Fibroblast of skin of right quadriceps (primary cell): ENCODE measurements at places on chromosomes 12 and 14.

DNA sequence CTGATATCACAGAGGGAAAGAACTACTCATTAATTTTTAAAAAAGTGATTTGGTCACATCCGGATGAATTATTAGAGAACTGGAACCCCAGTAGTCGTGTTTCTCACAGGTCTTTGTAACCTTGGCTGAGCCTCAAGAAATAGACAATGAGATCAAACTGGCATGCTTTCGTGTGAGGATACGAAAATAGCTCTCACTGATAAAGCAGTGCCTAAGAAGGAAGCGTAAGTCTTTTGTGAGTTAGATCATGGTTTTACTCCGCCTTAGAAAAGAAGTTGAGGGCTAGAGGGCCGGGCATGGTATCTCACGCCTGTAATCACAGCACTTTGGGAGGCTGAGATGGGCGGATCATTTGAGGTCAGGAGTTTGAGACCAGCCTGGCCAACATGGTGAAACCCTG is 33.8 kb upstream of the GALNT16 start:
- DNase-seq, result no peak

GRCh38 chr12:104215638-104216297 is at the start of gene TXNRD1:
TXNRD1 (plus strand) TSS chr12:104215779; CDS start chr12:104215803, 24 bp downstream.
- peak; percentile 73 for DNase-seq

- DNase-seq, result no peak
These were observed 120.7 kb downstream of the CRACR2A start for GRCh38 chr12:3632256-3632655.

- DNase-seq, result peak; percentile 45
These were observed at the start of gene CKB for GRCh38 chr14:103522649-103523574. CKB (minus strand) TSS chr14:103522830; CDS start chr14:103522493, 337 bp downstream.

- DNase-seq, result peak; percentile 50
These were observed 4.0 kb upstream of the RNASE10 start for GRCh38 chr14:20501346-20501745.

- DNase-seq, result no peak
These were observed 7.9 kb upstream of the PRKAB1 start for GRCh38 chr12:119660076-119660475.

DNA sequence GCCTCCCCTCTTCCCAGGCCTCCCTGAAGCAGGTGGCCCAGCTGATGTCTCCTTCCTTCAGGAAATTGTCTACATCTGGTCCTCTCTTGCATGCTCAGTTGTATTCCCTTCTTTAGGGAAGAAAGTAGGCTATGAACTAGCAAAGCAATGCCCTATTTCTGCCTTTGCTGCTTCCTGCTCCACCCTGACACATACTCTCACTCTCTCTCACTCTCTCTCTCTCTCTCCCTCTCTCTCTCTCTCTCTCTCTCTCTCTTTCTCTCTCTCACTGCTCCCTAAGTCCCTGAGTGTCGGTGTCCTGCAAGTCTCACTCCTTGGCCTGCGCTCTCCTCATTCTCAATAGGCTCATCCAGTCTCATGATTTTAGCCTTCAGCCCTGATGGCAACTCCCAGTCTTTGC is 19.4 kb upstream of the PARP11 start:
- DNase-seq, result no peak

DNA sequence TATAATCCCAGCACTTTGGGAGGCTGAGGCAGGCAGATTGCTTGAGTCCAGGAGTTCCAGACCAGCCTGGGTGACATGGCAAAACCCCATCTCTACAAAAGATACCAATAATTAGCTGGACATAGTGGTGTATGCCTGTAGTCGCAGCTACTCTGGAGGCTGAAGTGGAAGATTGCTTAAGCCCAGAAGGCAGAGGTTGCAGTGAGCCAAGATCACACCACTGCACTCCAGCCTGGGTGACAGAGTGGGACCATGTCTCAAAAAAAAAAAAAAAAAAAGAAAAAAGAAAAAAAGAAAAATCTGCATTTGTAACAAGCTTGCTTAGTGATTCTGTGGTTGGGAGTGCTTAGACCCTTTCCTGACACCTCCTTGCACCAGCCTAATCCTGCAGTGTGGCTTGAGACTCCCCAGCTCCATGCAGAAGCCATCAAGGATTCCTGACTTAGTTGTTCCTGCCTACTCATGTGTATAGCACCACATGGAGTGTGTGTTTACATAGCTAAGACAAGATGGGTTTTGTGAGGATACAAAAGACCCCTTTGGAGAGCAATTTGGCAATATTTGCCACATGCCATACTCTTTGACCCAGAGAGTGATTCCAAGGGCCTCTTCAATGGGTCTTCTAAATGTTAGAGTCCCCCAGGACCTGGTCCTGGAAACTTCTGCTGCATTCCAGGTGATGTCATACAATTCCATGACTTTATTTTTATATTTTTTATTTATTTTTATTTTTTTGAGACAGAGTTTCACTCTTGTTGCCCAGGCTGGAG is 5.1 kb upstream of the TMED10 start:
- DNase-seq, result no peak

DNA sequence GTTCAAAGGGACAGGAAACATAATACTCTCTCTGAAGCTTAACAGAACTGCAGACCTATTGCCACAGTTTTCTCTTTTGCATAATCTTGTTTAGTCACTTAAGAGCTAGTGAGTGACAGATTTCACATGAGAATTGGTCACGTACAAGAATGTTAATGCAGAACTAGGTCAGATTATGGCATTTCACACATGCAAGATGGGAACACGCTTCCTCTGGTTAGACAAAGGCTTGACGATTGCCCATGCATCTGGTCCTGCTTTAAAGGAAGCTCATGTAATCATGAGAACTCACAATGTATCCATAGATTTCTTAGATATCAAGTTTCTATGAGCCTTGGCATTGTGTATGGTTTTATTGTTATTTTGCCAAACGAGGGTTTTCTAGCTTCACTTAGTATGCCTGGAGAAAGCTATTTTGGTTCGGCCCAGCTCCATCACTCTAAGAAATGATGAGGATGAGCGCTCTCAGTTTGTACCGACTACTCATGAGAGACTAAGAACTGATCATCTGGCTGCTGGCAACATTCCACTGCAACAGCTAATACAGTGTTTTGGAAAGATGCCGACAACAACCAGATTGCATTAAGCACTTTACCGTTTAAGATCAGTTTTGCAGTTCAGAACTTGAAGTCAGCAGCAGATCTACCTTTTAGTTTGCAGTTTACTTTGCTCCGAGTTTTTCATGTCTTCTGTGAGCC is 380.0 kb downstream of the DIO2 start:
- peak; percentile 39 for DNase-seq

DNA sequence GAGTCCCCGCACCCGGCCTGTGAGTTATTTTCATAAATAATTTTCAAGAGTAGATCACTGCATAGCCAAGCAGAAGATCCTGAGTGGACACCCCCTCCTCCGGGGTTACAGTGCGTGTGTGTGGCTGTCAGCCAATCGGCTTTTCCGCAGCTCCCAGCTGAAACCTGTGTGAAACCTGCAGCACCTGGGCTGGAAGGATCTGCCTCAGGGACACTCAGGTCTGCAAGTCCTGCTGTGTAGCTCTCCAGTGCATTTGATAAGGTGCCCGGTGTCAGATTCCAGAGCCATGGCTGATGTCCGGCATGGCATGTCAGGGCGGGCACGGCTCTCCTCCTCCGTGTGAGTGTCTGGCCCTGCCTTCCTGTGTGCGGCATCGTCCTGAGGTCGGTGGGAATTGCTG is 124.8 kb downstream of the GLT1D1 start:
- DNase-seq, result no peak

DNA sequence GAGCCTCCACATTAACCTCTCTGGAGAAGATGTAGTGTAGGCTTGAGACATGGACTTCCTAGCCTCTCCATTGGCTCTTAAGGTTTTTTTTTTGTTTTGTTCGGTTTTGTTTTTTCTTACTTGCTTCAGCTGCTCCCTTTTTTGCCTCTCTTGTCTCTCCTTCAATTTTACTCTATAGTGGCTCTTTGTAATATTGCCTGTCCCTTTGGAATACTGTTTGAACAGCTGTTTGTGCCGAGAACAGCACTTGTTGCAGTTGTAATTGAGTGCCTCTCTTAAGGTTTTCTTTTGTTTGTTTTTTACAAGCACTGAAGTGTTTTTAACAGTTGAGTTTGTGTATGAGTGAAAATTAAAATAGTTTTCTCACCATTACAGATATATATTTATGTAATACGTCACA is 567.7 kb downstream of the LRFN5 start:
- DNase-seq, result no peak

DNA sequence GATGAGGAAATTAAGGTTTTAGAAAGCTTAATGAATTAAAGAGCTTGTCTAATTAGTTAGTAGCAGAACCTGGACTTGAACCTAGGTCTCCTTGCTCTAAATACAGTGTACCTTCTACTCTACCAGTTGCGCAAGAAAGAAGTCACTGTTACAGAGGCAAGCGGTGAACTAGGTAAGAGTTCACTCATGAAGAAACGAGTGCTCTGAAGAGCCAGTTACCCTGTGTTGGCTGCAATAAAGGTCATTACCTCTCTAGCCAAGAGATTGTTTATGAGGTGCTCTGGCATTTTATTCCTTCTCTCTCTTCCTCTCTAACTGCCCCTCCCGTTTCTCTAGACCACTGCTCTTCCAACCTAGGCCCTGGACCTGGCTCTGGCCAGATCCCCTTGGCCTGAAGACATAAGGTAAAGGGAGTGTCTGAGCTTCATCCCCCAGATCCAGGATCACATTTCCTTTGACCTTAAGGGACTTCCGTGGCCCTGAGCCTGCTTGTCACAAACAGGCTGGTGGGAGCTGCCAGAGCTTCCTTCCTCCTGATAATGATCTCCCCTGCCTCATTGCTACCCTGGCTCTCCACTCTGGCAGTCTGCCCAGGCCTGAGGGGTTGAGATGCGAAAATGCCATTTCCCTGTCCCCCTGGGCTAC is 1.9 kb downstream of the RNASE7 start:
- DNase-seq, result no peak

DNA sequence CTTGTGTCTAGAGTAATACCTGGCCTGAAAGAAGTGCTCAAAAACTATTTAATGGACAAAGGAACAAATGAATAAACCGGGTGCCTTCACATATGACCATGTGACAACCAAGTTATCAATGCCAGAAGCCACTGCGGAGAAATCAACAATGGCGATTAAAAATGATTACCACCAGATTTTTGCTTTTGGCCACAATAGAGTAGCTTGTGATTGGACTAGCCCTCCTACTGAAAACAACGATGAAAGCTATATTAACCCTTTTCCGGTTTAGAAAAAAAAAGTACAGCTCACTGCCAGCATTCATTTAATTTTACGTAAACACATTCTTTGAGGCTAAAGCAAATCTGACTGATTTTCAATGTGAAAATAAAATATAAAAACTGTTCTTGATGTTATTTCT is 41.6 kb upstream of the TTC7B start:
- DNase-seq, result no peak

- peak; percentile 85 for DNase-seq
These were observed at the start of gene MSRB3 for GRCh38 chr12:65278576-65279368. MSRB3 (plus strand) TSS chr12:65278683; CDS start chr12:65308580, 29,897 bp downstream.

DNA sequence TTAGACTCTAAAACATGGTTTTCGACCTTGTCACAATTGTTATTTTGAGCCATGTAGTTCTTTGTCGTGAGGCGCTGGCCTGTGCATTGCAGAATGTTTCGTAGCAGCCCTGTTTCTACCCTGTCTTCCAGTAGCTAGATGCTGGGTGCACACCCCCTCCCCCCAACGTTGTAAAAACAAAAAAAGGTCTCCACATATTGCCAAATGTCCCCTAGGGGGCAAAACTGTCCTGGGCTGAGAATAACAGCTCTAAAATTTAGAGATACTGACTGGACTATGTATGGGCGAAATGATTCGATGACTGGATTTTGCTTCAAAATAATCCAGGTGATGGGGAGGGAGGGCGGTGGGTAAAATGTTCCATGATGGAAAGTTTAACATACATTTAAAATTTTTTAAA is 126.1 kb upstream of the FUT8 start:
- peak; percentile 27 for DNase-seq

DNA sequence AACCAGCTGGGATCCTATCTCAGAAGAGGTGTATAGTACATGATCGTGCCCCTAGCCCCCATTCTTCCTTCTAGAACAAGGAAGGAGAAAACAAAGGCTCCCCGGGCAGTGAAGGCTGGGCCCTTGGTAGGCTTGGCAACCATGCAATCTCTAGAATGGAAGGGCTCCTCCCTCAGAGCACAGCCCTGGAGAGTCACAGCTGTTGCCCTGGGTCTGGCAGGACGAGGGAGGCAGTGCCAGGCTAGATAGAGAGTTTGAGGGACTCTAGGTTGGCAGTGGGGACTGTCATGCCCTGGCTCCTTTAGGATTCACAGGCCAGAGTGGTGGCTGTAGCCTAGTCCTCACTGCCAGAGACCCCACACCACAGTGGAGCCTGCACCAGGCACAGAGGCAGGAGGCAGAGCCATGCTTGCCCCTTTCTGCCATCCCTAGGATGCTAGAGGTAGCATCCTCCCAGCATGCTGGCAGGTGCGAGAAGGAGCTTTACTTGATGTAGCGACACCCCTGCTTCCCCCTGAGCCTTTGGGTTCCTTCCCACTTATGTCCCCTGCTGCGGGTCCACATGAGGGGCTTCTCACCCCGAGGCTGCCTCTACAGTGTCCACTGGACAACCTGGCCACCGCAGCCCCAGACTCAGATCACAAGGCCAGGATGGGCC is 33.4 kb upstream of the CIPC start:
- DNase-seq, result no peak

- DNase-seq, result peak; percentile 92
These were observed 191.8 kb downstream of the C12orf75 start for GRCh38 chr12:105522166-105522825.

DNA sequence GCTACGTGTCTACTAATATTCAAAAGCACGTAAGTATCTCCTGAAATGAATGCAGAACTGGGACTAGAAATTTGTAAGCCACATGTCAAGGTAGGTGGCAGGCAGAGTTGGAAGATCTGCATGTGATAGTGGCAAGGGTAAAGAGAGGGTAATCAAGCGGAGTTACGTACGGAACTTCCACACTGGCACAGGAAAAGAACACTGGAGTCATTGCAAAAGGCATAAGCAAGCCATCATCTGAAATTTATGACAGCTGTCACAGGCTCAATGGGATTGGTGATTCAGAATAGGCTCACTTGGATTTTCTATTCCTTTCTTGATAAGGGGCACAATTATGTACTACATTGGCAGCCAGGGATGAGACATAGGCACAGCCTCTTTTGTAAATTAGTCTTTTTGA is 245.3 kb downstream of the PDZRN4 start:
- DNase-seq, result no peak

DNA sequence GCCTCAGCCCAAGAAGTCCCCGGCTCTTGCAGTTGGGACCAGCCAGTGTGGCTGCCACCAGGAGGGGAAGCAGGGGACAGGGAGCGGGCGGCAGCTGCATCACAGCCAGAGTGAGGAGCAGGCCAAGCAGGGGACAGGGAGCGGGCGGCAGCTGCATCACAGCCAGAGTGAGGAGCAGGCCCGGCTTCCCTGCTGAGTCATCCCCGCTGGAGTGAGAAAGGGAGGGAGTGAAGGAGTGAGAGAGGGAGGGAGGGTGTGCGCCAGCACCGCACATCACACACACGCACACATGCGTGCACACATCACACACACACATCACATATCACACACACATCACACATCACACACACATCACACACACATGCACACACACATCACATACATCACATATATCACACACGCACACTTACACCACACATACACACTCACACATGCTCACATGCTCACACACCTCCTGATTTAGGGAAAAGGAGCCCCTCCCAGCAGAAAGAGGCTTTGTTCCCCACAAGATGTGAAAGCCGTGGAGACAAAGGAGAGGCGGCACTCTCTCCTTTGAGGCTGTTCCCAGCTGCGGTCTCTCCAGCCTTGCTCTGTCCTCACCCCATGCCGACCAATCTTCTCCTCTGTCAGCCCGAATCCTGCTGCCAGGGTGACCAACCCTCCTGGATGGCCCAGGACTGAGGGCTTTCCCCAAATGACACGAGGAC is 16.7 kb upstream of the ZDHHC22 start:
- peak; percentile 68 for DNase-seq

- no peak for DNase-seq
These were observed 1241.2 kb upstream of the FLRT2 start for GRCh38 chr14:84288781-84289180.
